IMR-90 (cell line): ENCODE measurements at places on chromosomes 13 and 19. TPM values are rescaled to one million over a fixed set of nuclear protein-coding genes. Genes with fewer than 3 reads are reported as not detected.

The ACER1 gene
- not detected in 2 replicates for total RNA-seq

- no peak for DNase-seq
Observed at GRCh38 chr13:23637829-23638228, 67.6 kb downstream of the TNFRSF19 start.

- peak; percentile 46 for DNase-seq
Observed at GRCh38 chr13:75636436-75637180, 478 bp downstream of the LMO7 start.

- no peak for DNase-seq
Observed at GRCh38 chr19:28595722-28596480, 617.0 kb downstream of the UQCRFS1 start.

GRCh38 chr13:90534617-90535370 lies 812.7 kb upstream of the MIR17HG start:
- no peak for DNase-seq

The TMIGD2 gene
- not detected in 2 replicates for total RNA-seq
